Stimulated activated CD4-positive, alpha-beta T cell treated with anti-CD3 and anti-CD28 coated beads, TNF-alpha, amount 100 ng/mL, for 48 hours (primary cell): ENCODE measurements at places on chromosomes 6 and 20.

DNA sequence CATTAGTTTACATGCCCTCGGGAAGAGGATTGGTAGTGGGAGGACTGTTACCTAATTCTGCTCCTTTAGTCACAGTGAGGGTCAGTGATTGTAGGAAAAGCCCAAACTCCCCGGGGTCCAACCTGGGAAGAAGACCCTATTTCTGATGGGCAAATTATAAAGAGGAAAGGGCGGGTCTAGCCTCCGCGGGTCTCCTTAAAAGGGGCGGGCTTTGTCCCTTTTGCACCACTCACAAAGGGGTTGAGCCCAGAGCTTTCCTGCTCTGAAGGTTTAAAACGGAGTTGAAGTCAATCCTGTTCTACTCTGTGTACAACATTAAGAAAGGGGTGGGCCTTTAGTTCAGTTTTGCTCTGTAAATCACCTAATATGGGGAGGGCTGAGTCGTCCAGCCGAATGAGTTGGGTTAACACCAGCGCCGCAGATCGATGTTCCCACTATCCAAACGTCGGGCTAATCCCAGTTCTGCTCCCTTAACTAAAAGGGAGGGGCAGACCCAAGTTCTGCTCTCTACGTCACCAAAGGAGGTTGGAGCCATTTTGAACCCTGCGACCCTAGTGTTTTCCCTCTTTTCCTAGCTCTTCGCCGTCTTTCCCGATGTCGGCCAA is 920 bp upstream of the RNF5 start:
- no peak for DNase-seq

DNA sequence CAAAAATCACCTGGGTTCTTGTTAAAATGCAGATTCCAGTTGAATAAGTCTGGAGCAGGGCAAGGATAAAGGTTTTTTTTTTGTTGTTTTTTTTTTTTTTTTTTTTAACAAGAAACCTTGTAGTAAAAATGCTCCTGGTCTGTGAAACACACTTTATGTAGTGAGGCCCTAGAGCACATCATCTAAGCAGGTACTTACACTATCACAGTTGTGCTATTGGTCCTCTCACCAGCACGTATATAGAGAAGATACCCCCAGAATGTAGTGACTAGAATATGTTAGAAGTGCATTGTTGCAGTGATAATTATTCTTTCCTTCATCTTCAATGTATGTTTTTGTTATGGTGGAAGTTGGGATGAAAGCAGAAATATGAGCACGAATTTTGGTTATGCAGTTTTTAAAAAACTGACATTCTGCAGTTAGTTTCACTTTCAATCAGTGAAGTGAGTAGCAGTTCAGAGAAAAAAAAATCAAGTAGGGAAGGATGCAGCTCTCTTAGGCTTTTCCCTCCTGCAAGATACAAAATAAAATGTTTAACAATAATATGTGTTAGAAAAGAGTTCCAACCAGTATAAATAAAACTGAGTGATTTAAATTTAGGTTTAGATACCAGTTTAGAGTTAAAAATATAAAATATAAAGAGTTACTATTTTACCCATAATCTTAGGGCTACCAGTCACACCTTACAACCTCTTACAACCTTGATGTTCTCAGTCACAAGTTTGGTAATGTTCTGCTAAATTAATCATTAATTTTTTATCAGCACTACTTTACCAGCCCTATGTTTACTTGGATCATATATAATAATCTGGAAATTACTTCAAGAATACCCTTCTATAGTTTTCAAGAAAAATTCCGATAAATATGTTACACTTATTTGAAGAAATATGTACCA is 9.2 kb upstream of the DEFB113 start:
- DNase-seq = no peak

DNA sequence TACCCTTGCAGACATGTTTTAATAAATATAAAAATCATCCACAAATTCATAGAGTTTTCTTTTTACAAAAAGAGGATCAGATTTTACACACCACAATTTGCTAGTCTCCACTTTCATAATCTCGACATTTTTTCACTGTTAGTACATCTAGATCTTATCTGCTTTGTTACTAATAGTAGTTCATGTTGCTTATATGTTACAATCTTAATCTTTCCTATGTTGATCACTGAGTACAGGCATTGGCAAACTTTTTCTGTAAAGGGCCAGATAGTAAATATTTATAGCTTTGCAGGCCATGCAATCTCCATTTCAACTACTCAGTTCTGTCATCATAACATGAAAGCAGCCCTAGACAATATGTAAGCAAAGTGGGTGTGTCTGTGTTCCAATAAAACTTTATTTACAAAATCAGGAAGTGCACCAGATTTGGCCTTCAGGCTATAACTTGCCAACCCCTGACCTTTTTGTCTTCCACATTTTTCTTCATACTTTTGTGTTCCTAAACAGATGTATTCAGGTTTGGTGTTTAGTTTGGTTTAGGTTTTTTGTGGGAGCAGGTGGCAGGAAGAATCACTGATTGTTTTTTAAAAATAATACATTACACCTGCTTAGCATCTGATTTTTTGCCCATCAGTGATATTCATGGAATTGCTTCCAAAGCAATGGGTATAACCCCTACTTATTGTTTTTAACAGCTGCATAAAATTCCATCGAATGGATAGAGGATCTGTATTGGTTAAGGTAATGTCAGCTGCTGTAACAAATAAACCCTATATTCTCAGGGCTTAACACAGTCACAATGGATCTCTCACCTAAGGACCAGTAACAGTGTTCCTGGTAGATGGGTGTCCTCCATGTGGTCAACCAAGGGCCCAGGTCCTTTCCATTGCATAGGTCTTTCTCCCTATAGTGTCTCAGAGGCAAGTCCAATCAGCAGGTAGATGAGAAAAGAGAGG is 61.2 kb downstream of the EYA2 start:
- no peak for DNase-seq

DNA sequence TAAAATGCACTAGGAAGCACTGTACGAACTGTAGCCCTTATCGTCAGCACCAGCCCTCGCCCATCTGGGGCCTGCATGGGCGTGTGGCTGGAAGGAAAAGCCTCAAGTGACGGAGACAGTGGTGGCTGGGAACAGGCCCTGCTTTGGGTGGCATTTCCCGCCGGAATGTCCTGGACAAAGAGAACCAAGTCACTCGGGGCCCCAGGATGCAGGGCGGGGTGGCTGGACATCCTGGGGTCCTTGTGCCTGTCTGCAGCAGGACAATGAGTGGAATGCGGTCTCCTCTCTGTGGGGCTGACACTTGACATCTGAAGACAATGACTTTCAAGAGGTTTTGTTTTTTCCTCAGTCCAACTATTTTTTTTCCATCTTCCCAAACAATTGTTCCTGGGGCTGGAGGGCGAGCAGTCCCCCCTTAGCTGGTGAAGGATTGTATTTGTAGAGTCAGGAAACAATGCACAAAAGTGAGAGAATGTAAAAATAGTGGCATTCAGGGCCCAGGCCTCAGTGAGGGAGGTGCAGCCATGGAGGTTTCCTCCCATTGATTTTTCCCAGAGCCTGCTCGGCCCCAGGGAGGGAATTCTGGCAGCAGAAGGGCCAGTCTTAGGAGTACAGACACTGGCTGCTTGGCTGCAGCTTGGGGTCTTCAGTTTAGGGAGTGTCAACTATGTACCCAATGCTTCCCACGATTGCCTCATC is 64.4 kb downstream of the PREX1 start:
- no peak for DNase-seq

- DNase-seq = no peak
Measured at GRCh38 chr6:85864453-85865401, 222.0 kb upstream of the SYNCRIP start.

DNA sequence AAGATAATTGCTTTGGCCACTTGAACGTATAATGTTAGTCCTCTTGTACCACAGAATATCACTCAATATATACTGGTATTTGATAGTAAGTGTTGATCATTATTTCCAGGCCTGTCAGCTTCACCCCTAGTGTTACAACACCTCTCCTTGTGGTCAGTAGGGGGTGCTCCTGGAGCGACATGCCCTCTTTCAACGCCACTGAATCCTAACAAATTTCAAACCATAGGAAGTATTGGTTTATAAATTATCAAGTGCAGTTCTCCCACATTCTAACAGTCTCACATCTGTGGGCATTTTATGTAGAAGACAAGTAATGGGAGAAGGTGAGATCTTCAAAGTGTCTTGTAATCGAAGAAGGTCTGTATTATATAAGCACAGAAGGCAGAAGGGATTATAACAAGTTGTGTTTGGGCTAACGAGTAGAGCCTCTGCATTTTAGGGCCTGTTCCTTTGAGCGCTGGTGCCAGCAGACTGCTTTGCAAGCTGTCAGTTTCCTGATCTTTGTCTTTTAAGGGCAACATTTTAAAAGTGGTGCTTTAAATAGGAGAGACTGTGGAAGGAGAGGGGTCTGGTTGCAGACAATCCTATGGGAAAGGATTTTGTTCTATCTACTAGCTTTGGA is 57.1 kb upstream of the CEP162 start:
- no peak for DNase-seq

GRCh38 chr6:106568530-106568929 is 60.8 kb downstream of the RTN4IP1 start:
- no peak for DNase-seq

GRCh38 chr20:44961870-44962267 is 1.7 kb upstream of the TOMM34 start:
- DNase-seq = no peak
